ENCODE measurements at places on chromosomes 1 and 21.

- no peak for DNase-seq
Observed at GRCh38 chr1:178862864-178863263, 8.0 kb downstream of the ANGPTL1 start.

DNA sequence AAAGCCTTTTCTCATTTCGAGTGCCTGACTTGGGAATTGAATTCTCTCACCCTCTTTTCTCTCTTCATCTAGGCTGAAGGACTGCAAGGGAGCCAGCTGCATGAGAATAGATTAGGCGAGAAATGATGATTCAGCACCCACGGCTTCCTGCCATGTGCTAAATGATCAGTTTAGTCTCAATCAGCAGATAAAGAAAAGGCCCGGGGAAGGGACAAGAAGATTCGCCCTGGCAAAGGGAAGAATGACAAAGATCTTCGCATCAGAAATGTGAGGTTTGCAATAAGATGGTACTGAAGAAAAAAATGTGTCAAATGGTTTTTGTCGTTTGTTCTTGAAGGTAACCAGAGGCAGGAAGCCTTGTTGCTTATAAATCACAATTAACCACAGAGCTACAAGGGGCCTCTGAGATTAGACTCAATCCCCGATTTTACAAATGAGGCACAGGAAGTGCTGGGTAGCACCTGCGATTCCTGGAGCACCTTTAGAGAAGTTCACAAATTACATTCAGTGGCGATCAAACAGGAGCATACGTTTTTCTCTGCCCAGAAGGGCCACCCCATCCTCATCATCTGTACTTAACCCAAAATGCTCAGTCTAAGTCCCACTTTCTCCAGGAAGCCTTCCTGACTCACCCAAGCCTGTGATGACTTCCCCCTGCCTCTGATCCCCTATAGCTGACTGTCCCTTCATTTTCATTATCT is 183.4 kb downstream of the ZNF281 start:
- DNase-seq = no peak

- DNase-seq = no peak
Observed at GRCh38 chr1:96996001-96996400, 274.4 kb downstream of the PTBP2 start.

GRCh38 chr1:238861342-238862066 is 524.9 kb upstream of the CHRM3 start:
- DNase-seq = no peak

DNA sequence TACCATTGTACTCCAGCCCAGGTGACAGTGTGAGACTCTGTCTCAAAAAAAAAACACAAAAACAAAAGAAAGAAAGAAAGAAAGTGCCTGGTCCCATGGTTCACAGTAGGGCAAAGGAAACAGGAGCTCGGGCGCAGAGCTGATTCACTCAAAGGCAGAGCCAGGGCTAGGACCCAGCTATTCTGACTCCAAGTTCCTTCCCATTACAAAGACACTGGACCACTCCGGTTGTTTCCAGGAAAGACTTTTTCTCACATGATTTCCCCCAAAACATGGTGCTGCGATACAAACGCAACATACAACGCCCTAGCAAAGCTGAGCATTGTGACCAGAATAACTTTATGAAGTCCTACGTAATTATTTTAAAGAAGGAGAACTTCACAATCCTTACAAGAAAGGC is 10.7 kb downstream of the ABCG1 start:
- no peak for DNase-seq

GRCh38 chr1:115900856-115901255 is 59.9 kb upstream of the NHLH2 start:
- no peak for DNase-seq

GRCh38 chr1:100799954-100800612 is 80.5 kb downstream of the VCAM1 start:
- peak; percentile 41 for DNase-seq

GRCh38 chr1:245772739-245773138 is 618.0 kb downstream of the KIF26B start:
- DNase-seq = no peak

GRCh38 chr1:149846042-149846441 is 53.3 kb upstream of the BOLA1 start:
- no peak for DNase-seq

DNA sequence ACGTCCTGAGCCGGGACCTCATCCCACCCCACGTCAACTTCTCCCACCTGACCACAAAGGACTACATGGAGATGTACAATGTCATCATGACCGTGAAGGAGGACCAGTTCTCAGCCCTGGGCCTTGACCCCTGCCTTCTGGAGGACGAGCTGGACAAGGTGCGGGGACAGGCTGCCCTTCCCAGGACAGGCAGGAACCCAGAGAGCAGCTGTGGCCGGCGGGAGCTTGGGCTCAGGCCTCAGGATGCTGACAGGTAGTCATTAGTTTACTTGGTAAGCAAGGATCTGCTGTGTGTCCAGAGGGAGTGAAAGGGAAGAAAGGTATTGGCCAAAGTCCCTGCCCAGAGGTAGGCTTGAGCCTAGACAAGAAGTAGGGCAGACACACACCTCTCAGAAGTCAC is 17.6 kb upstream of the KCNC4 start:
- no peak for DNase-seq

Measured in kidney capillary endothelial cell (primary cell).